Vagina (tissue), 2 donors: ENCODE measurements at places on chromosomes 7 and 10.

- DNase-seq: no peak
Observed at GRCh38 chr7:45680776-45681175, 106.6 kb downstream of the ADCY1 start.

GRCh38 chr7:156169474-156170370, 357.5 kb upstream of the SHH start:
- DNase-seq: no peak

GRCh38 chr10:98953251-98953650, 282.4 kb downstream of the HPSE2 start:
- DNase-seq: no peak

DNA sequence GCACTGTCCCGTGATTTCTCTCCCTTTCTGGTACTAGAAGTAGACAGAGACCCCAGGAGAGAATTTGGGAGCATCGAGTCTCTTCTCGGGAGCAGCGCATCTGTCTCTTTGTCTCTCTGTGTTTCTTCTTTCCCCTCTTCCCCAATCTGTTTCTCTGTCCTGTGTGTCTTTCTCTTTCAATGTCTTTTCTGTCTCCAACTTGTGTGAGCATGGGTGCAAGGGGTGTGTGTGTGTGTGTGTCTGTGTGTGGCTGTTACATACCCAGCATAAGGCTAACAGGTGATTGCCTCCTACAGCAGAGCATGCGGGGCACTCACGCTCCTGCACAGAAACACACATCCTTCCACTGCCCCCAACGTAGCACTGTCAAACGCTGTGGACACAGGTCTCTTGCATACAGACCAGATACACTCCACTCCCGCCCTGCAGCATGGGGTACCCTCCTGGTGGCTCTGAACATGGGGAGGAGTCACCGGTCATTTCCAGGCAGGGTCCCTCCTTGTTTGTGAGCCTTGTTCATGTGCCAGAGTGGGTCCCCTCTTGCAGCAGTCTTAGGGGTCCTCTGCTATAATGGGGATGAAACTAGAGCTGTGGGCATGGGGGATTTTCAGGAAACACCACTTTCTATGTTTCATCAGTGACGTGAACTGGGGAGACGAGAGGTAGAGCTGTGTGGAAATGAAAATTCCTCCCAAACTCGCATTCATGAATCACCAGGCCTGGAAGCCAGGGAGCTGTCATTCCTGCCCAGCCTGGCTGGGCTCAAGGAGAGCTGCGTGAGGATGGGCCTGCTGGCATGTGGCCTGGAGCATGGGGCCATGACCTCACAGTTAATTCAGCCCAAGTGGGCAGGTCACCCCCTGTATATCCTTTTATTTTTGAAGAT, 980 bp downstream of the ADAMTS14 start:
- no peak for DNase-seq

- DNase-seq: no peak
Observed at GRCh38 chr7:127887096-127887495, 144.1 kb downstream of the LRRC4 start.

- no peak for DNase-seq
Observed at GRCh38 chr7:40477094-40477493, 342.3 kb downstream of the SUGCT start.

- DNase-seq: no peak
Observed at GRCh38 chr7:1552200-1552599, 3.8 kb downstream of the TMEM184A start.
